ENCODE measurements at places on chromosomes 7 and 10.
A peak's percentile ranks its signal among the peaks of the same experiment; 100 is the strongest.

GRCh38 chr10:7487528-7487927, 76.7 kb upstream of the SFMBT2 start:
- DNase-seq, result no peak

DNA sequence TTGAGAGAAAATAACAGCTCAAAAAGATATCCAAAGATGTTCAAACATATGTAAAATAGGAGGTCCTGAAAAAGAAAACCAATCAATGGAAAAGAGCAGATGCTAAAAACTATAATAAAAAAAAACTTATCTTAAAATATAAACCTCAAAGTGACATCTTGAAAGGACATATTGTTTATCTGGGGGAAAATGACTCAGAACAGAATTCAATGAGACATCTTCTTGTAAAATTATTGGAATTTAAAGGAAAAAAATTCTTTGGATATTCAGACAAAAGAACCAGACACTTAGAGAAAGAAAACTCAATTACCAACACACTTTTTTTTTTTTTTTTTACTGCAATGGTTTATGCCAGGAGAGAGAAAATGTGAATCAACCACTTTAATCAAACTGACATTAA, 58.9 kb downstream of the NAMPT start:
- peak; percentile 6 for DNase-seq

DNA sequence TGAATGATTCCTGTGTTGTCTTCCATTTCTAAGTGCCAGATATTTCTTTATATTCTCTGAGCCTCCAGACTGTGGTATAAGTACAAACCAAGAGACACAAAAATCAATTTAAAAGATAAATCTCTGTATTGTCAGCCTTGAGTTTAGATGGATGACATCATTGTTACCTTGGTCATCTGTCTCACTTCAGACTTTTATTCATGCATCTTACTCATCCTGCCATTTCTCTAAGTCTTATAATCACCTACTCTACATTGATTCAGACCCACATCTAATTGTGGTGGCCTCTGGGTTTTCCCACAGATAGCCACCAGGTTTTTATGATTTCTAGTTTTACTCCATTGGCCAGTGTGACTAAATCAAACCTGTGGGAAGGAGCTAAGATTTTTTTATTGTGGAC, 26.8 kb upstream of the HDAC9 start:
- DNase-seq, result no peak

- no peak for DNase-seq
Observed at GRCh38 chr10:123146013-123146893, 1.7 kb upstream of the HMX2 start.

DNA sequence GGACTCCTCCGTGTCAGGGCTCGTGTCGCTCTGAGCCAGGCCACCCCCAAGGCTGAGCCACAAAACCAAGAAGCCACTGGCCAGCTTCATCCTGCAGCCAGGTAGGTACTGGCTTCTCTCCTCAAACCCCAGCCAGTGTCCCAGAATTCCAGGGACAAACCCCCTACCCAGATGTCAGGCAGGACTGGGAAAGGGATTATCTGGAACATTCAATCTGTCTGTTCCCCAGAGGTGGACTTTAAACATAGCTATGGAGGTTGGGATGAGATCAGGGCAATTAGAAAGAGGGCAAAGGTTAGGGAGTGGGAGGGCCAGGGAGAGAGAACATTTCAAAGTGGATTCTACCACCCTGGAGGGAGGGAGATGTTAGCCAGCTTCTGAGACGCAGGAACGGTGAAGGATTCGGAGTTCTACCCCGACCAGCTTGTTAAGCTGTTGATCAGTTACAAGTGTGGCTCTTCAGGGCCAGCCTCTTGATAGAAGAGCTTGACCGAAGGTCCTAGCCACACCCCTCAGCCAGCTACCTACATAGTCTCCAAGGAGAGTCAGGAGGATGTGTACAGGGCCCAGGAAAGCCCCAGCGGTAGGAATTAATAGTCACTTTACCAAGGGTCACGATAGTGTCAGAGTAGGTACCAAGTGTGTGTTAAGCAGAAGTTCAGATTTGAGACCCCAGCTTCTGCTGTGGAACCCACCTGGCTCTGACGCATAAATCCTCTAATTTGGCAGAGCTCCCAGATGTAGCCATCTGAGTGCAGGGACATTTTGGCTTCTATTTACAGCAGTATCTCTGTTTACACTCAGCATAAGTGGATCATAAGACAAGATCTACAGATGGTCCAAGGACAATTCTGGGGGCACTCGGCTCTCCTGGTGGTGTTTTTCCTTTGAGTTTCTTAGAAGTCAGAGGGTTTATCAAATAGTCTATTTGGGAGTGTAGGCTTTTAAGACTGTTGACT, at the start of gene PLA2G12B:
TSS of gene PLA2G12B (minus strand) at position 211 of the 959 bp plus-strand sequence. CDS start at position 90, 121 bp downstream.
- DNase-seq, result no peak

DNA sequence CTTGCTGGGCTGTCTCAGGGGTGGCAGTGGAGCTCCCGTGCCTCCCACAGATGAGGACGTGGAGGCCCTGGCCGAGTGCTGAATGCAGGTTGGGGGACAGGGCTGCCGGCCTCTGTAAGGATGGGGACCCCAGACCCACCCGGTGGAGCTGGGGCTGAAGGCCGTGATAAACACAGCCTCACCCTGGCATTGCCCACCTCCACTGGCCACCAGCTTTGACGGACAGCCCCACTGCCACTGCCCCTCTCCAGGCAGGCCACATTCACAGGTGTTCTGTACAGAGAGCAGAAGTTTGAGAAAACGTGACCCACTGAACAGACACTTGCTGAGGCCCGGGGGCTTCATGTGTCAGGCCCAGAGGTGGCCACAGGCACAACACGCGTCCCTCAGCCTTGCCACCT, 126.2 kb downstream of the LHPP start:
- no peak for DNase-seq

GRCh38 chr10:63901881-63902280, 380.7 kb downstream of the REEP3 start:
- peak; percentile 79 for DNase-seq

GRCh38 chr7:10455936-10456335, 517.7 kb upstream of the PHF14 start:
- no peak for DNase-seq

DNA sequence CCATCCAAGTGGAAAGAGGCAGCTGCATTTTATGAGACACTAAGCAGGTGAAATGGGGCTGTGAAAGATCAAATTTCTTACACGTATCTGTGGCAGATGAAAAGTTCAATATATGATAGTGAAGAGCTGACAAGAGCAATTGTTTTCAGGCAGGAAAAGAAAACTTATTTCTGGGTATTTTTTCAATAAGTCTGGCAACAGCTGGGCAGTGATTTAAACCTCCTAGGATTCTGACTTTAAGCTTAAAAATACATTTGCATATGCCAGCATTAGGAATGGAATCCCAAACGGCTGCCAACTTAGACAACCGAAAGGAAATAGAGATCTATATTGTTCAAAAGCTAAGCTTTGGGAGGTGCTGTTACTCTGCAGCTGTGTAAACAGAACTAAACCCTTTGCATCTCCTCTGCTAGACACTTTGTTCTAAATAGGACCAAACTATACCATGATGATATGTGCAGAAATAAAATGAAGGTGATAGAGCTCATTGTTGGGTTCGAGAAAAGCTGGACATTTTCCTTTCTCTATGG, 26.1 kb downstream of the DYNC1I1 start:
- no peak for DNase-seq

DNA sequence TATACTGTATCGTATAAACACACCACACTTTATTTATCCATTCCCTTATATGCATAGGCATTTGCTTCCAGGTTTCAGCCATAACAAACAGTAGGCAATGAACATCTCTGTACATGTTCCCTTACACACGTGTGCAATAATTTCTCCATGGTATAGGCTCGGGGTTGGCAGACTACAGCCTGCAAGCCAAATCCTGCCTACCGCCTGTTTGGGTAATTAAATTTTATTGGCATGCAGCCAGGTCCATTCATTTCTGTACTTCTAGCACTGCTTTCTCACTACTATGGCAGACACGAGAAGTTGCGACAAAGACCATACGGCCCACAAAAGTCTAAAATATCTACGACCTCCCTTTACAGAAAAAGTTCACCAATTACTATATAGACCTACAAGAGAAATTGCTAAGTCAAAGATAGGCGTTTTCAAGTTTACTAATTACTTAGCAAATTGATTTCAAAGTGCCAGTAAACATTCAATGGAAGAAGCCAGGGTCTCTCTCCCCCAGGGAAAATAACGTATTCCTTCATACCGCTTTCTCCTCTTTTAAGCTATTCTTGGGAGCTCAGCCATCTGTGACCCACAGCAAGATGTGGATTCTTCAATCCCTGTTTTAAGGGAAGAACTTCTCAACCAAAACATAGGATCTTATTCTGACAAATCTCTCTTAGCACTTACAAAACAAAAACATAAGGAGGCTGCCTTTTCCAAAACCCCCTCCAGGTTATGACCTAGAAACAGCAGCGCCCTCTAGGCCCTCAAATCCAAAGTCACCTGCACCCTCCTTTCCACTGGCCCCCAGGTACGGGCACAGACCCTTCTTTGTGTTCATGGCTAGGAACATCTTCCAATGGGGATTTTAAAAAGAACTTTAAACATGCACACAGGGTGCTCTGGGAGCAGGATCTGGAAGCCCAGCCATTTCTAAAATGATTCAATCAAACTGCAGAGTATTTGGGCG, 100.5 kb downstream of the FGFR2 start:
- no peak for DNase-seq

GRCh38 chr7:48154792-48155413, 16.4 kb upstream of the ABCA13 start:
- DNase-seq, result peak; percentile 57

DNA sequence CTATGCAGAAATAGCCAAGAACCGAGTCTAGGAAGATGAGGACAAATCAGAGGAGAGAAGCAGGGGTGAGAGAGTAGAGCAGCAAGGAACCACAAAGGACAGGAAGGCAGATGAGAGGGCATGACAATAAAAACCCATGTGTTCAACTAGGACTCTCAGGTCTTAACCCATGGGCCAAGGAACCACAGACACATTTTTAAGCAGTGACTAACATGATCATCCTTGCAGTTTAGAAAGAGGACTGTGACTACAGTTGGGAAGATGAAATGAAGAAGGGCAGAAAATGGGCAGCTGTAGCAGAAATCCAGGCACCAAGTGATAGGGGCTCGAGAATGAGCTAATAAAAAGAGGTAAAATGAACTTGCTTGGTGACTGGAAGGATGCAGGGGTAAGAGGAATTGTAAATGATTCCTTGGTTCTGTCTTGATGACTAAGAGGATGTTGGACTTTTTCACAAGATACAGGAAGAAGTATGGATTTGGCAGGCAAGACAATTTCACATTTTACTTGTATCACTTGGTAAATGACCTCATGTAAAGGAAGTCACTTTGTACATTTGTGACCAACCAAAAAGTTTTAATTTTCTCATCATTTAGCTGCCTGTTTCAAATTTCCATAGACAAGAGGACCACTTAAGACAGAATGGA, 22.8 kb downstream of the SGMS1 start:
- peak; percentile 69 for DNase-seq

DNA sequence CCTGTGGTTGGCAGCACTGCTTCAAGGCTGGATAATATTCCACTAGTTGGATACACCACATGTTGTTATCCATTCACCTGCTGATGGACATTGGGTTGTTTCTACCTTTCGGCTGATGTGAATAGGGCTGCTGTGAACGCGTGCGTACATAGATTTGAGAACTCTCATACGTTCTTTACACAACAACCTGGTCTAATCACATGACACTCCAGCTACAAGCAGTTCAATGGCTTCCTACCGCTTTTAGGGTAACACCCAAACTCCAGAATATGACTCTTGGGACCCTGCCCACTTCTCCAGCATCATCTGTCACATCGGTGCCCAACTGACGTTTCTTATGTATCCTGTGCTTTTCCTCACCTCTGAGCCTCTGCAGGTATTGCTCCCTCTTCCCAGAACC, 114.6 kb downstream of the ABLIM1 start:
- DNase-seq, result no peak

GRCh38 chr10:61974601-61975390, 73.3 kb downstream of the ARID5B start:
- DNase-seq, result peak; percentile 78

- DNase-seq, result no peak
Observed at GRCh38 chr7:123601530-123601929, at the start of gene ASB15. ASB15 (plus strand) TSS chr7:123601821; CDS start chr7:123614503, 12,682 bp downstream.

GRCh38 chr7:28124413-28124812, 56.2 kb downstream of the JAZF1 start:
- DNase-seq, result no peak

- DNase-seq, result peak; percentile 62
Observed at GRCh38 chr10:89744026-89744425, 42.6 kb downstream of the KIF20B start.

DNA sequence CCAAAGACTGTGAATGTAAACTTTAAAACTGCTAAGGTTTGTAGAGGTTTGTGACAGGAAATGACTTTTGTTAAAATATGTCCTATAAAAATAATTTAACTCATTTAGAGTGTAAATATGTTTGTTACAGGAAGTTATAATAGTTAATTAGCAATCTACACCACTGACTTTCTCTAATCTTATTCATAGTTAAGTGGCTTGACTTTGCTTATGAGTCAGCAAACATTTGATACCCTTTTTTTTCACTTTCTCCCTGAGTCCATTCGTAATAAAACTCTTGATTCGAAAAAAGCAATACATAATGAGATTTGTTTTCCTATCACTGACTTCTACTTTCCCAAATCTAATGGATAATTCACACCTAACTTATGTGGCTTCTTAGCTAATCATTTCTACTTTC, 317.7 kb upstream of the SEMA3C start:
- DNase-seq, result no peak

GRCh38 chr10:31741473-31741872, 187.2 kb downstream of the ARHGAP12 start:
- no peak for DNase-seq

DNA sequence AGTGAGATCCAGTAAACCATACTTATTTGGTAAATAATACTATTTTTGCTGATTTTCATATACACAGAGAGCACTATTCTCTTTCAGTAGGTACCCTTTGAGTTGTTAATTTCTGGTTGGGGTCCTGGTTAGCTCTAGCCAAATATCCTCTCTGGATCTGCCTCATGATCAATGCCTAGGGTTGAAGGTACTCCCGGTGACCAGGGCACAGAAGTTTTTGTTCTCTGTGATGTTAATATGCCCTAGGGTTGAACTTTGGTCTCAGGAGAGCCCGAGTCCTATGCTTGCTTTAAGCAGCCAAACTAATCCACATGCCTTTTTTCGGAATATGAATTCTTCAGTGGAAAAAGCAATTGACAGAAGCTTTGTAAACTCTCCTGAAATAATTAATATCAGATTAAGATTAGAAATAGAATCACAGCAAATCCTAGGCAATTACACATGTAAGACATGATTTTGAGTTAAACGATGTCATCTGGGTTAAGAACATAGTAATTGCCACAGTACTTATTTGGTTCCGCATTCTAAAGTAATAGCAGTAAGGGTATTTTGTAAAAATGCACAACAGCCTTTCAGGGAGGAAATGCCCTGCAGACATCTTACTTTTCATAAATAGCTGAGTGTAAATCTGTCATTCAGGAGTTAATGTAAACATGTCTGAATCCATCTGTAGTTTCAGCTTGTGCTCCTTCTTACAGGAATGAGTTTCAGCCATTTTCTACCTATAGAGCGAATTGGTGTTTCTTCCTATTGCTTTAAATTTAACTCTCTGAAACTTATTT, 10.1 kb downstream of the CHN2 start:
- no peak for DNase-seq

- DNase-seq, result no peak
Observed at GRCh38 chr7:151157645-151158329, 9.7 kb downstream of the GBX1 start.
